ENCODE measurements at places on chromosomes 11 and 22.

GRCh38 chr11:15707971-15708370, 593.2 kb downstream of the INSC start:
- DNase-seq: peak; percentile 63

- DNase-seq: no peak
Measured at GRCh38 chr11:8126649-8127289, 42.1 kb downstream of the RIC3 start.

- no peak for DNase-seq
Measured at GRCh38 chr11:44824300-44824704, 97.5 kb downstream of the TSPAN18 start.

- no peak for DNase-seq
Measured at GRCh38 chr11:134942681-134943080, 530.6 kb upstream of the B3GAT1 start.

- DNase-seq: no peak
Measured at GRCh38 chr11:58028687-58029411, 1.9 kb upstream of the OR6Q1 start.

- DNase-seq: no peak
Measured at GRCh38 chr11:36273110-36273509, 16.1 kb downstream of the COMMD9 start.
